ENCODE measurements at places on chromosomes 1 and 21. TPM values are rescaled to one million over a fixed set of nuclear protein-coding genes. Genes with fewer than 3 reads are reported as not detected.

UMODL1 gene
- polyA plus RNA-seq, result not detected

SPOCD1 gene
- 27.9 TPM for polyA plus RNA-seq

SYT6 gene
- not detected for polyA plus RNA-seq

AMY1B gene
- not detected for polyA plus RNA-seq

ACTA1 gene
- not detected for polyA plus RNA-seq

SPRR2E gene
- polyA plus RNA-seq, result not detected

NR5A2 gene
- not detected for polyA plus RNA-seq

DNA sequence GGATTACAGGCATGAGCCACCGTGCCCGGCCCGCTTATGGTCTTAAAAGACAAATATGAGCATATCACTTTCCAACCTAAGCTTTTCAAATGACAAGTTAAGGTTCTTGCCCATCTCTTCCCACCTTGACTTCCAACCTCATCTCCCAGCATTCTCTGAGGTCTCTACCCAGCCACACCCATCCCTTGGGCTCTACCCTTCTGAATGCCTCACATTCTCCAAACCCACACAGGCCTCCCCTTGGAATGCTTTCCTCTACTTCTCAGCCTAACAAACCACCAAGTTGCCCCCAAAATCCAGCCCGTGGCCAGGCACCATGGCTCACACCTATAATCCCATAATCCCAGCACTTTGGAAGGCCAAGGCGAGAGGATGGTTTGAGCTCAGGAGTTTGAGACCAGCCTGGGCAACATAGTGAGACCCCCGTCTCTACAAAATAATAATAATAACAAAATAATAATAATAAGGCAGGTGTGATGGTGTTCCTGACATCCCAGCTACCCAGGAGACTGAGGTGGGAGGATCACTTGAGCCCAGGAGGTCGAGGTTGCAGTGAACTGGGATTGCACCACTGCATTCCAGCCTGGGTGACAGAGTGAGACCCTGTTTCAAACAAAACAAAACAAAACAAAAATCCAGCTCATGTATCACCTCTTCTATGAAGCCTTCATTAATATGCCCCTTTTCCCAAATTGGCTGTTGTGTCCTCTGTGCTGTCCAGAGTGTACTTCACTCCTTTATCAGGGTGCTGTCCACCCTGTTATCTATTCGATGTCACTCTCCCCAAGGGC is 11.2 kb downstream of the DCST2 start:
- no peak for DNase-seq

GRCh38 chr21:42518215-42518614 is 4.6 kb downstream of the SLC37A1 start:
- DNase-seq, result peak; percentile 26

DNA sequence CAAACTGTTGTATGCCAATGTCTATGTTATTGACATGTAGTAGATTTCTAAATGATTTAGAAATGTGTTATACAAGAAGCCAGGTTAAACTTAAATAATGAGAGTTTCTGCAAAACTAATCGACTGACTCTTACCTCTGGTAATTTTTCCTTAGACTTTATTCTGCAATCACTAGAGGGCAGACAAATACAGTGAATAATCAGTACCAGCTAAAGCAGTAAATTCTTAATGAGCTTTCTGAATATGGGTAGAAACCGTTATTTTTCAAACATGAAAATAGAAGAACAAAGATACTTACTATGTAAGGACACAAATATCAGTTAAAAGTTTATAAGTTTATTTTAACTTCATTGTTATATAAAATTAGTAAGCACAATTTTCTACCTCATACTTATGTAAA is 97.9 kb upstream of the RGS1 start:
- peak; percentile 70 for DNase-seq

Data from GM23248 (cell line).